LNCaP clone FGC (cell line): ENCODE measurements at places on chromosomes 7 and 10.

GRCh38 chr7:140494867-140495266 is 15.6 kb upstream of the MKRN1 start:
- DNase-seq, result no peak

GRCh38 chr10:27680006-27680557 is 65.5 kb downstream of the MKX start:
- DNase-seq, result no peak

DNA sequence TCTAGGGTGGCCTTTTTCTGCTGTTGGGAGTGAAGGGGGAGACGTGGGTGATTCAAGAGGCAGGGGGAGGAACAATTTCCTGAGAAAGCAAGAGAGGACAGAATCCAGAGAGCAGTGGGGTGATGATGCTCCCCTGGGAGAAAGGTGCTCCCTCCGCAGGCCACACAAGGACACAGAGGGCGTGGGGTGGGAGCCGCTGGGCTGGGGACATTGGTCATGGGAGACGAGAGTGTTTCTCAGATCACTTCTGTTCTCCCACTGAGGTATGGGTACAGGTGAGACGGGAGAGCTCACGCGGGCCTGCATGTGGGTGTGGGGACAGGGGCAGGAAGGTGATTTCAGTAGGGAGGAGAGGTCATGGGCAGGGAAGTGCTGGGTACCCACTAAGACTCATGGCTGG is 259.5 kb upstream of the CTBP2 start:
- DNase-seq, result no peak

GRCh38 chr10:68877482-68878110 is 23.5 kb upstream of the DDX50 start:
- DNase-seq, result no peak

DNA sequence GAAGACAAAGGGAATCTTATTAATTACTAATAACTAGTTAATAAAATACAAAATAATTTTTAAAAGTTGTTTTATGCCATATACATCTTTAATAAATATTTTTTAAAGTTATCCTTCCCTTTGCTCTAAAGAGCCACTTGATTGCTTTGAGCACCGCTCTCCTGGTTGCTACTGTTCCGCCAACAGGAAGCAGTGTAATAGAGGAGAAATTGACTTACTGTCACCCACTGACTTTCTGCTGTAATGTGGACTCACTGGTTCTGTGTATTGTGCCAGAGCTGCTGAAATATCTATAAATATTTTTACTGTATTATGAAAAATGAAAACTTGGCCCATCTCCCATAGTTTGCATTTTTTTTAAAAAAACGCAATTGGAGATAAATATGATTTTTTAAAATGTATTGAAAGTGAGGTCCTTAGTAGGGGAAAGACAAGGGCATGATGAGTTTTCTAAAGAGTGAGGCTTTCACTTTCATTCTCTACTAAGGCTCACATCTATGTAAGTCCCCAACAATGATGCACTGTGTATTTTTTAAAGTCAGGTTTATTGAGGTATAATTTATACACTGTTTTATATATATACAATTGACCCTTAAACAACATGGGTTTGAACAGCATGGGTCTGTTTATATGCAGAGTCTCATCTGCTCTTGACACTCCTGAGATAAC is 100.5 kb downstream of the NPY start:
- no peak for DNase-seq
